ENCODE measurements at places on chromosomes 16 and 17.
A peak's percentile ranks its signal among the peaks of the same experiment; 100 is the strongest.

DNA sequence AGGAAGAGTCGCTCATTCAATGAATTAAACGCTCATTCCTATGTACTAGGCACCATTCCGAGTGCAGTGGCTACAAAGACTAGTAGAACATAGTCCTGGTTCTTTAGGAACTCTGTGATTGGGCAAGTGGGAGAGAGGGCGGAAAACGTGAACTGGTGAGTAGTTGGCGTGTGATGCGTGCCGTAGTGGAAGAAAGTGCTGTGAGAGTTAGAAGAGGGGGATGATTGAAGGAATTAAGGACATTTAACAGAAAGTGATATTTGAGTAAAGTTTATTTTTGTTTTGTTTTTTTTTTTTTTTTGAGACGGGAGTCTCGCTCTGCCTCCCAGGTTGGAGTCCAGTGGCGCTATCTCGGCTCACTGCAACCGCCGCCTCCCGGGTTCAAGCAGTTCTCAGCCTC lies 7.9 kb upstream of the SLFN14 start:
- peak; percentile 16 for DNase-seq

GRCh38 chr16:30010844-30011713 lies at the start of gene DOC2A:
Gene DOC2A, minus strand, starts transcription at chr16:30011027. Its CDS starts 805 bp downstream, at chr16:30010222.
- DNase-seq, result no peak

- DNase-seq, result no peak
Measured at GRCh38 chr17:65185668-65186382, 48.7 kb downstream of the RGS9 start.

- DNase-seq, result no peak
Measured at GRCh38 chr17:33469911-33470310, 176.8 kb upstream of the ASIC2 start.

- DNase-seq, result no peak
Measured at GRCh38 chr16:26644912-26645543, 421.7 kb upstream of the C16orf82 start.

DNA sequence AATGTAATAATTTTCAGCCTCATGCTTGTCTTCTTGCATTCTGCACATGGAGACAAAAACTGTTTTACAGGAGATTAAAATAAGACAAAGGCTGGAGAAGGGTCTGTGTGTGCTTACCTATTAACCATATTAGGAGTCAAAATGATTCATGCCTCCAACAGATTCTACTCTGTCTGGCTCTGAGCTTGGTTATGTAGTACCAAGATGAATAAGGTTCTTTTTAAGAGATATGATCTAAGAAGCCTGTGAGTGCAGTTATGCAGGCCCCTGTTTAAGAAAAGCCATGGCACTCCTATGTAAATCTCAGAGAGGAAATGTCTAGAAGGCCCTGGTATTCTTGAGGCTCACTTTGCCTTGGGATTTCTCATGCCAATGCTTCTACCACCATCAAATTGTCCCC lies 486.6 kb upstream of the CDH11 start:
- DNase-seq, result no peak

DNA sequence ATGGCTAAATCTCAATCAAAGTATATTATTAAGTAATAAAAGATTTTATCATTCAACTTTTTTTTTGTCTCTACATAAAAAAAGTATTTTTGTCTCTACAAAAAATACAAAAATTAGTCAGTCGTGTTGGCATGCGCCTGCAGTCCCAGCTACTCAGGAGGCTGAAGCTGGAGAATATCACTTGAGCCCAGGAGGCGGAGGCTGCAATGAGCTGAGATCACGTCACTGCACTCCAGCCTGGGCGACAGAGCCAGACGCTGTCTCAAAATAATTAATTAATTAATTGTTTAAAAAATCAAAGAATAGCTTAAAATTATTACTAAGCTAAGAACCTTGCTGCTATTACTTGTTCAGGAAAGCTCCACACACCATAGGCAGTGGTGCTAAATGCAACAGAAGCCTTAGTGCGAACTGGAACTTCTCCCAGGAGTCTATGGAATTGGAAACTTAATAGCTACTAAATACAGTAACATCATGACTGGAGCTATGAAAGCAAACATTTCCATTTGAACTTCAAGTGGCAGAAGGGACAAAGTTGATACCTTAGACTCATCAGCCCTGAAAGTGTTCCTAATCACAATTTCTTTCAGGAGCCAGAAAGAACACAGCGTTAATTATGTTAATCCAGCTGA lies 22.6 kb downstream of the ADCY9 start:
- no peak for DNase-seq

- no peak for DNase-seq
Measured at GRCh38 chr16:82368041-82368440, 198.0 kb upstream of the MPHOSPH6 start.

GRCh38 chr17:62134397-62134796 lies 69.3 kb upstream of the MED13 start:
- no peak for DNase-seq

DNA sequence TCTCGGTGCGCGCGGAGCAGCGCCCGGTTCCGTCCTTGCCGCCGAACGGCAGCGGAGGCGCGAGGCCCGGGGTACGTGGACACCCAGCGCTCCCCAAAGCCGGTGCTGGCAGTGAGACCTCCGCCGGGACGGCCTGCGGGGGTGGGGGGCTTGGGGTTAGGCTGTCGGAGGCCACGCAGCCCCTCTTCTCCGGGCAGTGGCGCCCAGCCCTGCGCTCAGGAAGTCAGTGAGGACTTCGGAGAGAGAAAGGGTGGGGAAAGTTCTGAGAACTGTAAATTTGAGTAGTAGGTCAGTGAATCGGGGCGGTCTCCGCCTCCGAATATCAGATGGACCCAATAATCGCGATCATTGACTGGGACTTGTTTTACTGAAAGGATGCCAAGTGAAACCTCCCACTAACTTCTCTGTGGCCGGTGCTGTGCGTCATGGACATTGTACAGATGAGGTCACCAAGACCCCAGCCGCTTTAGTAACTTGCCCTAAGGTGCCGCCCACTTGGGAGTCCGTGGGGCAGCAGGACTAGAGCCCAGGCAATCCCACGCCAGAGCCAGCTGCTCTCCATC lies 468 bp downstream of the IL4R start:
- no peak for DNase-seq

GRCh38 chr16:49523435-49524159 lies 150.0 kb downstream of the C16orf78 start:
- no peak for DNase-seq

DNA sequence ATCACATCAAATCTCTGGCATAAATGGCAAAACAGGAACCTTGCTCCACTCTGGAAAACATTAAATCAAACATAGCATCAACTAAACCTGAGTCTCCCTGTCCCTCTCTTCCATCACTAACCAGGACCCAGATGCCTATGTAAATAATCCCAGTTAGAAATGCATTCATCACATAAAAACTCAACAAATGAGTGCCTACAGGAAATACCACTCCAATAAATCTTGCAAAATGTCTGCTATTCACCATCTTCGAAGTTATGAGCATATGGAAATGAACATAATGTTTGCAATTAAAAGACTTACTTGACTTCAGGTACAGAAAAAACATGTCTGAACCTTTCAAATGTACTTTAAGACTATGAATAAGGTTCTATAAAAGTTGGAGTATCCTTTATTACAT lies 425.0 kb downstream of the CDH11 start:
- DNase-seq, result no peak

GRCh38 chr16:73804456-73804855 lies 492.2 kb upstream of the PSMD7 start:
- DNase-seq, result no peak

DNA sequence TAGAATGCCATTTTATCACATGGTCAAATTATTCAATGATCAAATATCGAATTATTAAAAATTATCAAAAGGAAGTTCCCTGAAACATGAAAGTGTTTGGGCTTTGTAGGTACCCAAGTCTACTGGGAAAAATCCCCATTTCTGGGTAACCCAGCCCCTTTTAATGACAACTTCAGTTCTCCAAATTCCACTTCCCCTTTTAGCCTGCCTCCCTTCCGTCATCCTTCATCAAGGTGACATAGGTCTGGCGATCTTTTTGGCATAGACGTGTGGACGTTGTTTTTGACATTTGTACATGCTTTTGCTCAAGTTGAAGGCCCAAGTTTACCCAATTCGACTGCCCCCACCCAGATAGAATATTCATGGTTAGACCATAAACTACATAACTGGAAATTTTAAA lies 660.9 kb downstream of the MAF start:
- DNase-seq, result no peak

GRCh38 chr16:66262253-66263167 lies 104.0 kb upstream of the CDH5 start:
- no peak for DNase-seq

- DNase-seq, result peak; percentile 2
Measured at GRCh38 chr16:89013692-89014402, 36.8 kb upstream of the CBFA2T3 start.

DNA sequence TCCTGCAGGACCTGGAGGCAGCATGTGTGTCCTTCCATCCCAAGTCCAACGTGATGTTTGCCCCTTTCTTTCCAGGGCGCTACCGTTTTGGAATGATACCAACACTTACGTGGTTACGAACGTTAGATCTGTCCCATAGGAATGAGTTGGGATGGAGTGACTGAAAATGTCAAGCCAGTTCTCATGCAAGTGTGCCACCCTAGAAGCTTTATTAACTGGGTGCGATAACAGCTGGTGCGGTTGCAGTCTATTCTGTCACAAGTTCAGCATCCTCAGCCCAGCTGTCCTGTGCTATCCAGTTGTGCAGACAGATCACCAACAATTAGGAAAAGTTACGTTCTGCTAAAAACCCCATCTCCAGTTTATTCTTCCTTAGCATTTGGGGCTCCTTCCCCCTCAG lies 52.5 kb downstream of the BANP start:
- DNase-seq, result no peak

DNA sequence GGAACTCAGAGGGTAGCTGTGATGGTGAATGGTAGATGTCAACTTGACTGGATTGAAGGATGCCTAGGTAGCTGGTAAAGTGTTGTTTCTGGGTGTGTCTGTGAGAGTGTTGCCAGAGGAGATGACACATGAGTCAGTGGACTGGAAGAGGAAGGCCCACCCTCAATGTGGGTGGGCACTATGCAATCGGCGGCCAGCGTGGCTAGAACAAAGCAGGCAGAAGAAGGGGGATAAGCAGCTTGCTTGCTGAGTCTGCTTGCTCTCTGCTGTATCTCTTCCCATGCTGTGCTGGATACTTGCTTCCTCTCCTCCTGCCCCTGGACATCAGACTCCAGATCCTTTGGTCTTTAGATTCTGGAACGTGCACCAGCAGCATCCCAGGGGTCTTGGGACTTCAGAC lies 128.1 kb downstream of the AIPL1 start:
- no peak for DNase-seq

DNA sequence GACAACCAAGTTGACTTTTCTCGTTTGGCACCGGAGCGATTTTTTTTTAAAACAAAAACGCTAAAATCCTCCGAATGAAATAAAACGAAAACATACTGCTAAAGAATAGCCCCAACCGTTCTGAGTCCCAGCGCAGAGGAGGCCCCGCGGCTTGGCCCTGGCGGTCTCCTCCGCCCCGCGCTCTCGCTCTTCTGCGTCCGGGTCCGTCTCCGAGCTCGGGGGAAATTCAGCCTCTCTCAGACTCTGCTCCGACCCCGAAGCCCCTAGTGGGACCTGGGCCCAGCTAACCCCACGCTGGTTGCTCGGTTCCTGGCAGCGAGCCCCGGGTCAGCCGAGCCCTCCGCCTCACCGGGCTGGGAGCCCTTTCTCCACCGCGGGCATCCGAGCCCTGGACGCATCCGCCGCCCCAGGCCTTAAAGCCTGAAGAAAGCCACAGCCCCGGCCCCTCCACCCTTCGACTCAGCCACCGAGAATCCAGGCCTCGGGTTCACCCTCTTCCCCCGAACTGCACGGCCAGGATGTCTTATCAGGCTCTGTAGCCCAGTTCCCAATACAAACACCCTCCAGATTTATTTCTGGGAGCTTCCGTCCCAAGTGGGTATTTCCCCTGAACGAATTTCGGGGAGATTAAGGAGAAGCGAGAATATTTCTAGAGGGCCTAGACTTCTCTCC lies 1.2 kb downstream of the TBX2 start:
- no peak for DNase-seq

GRCh38 chr17:76458580-76459490 lies 5.9 kb upstream of the UBE2O start:
- no peak for DNase-seq

DNA sequence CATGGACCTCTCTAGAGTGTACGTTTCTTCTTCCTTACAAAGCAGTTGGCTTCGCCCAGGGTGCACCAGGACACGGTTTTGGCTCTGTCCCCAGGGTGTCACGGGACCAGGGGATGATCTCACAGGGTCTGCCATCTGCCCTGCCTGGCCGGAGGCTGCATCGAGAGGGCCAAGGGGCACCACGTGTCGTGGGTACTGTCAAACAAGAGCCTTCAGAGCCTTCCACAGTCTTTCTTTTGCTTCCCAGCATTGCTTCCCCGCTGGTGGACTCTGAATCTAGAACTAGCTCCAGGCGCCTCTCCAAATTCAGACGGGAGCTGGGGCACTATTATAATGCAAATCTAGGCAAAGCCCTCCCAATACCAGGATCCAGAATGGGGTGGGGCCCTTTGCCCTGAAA lies 47.9 kb downstream of the MAPT start:
- DNase-seq, result no peak

DNA sequence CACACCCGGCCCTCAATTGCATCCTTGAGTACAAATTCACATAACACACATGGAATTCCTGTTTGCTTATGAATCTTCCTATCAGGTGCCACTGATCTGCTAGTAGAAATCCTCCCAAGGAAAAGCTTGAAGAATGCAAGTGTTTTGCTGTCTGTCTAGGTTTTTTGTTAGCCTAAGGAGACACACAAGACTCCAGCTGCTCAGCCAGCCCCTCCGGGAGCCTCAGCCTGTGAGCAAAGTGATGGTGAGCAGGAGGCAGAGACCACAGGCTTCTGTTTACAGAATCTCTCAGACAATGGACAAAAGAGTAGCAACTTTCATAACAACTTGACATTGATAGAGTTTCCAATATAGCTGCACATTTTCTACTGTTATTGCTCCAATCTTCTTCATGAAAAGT lies 18.4 kb upstream of the PRKCA start:
- DNase-seq, result no peak

GRCh38 chr17:43949781-43950180 lies 4.0 kb downstream of the PYY start:
- DNase-seq, result no peak

- DNase-seq, result no peak
Measured at GRCh38 chr17:65601145-65601544, 39.7 kb upstream of the AXIN2 start.

- DNase-seq, result no peak
Measured at GRCh38 chr17:74840989-74841666, 18.6 kb downstream of the GRIN2C start.

DNA sequence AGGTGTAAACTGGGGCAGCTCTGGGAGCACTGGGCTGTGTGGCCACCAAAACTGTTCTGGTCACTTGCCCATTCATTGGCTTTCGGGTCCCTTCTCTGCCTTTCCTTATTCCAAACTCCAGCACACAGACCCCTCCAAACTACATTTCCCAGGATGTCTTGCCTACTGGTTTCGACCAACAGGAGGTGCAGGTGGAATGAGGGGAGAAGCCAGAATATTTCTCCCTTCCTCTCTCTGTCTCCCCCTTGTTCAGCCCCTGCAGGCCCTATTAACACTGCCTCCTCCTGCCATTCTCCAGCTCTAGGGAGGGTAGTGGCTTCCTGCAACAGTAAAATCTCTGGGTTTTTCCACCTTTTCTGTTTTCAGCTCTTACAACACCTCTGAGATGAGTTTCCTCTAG lies 13.2 kb upstream of the NAGPA start:
- no peak for DNase-seq

Measured in T-helper 17 cell (primary cell).